Large intestine (tissue), 12 donors: ENCODE measurements at places on chromosomes 11 and 22.
A peak's percentile ranks its signal among the peaks of the same experiment; 100 is the strongest.

DNA sequence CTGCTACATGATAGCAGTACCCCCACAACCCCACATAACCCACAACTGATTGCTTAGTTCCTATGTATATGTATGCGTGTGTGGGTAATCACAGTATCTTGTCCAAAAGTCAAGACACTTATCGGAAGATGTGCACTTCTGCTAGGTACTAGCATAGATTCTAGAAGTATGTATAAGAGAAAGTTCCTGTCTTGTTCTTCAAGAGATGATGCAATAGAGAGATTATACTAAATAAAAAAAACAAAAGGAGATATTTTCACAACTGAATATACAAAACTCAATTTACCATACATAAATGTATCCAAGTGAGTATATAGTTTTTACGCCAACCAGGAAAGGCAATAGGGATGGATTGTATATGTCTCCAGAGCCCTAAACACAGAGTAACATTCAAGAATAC is 112.0 kb downstream of the FCHSD2 start:
- no peak for DNase-seq

- no peak for DNase-seq
These were observed 9.9 kb upstream of the NDUFS8 start for GRCh38 chr11:68020575-68020974.

- no peak for DNase-seq
These were observed 131.9 kb downstream of the ADAMTS15 start for GRCh38 chr11:130580372-130580771.

- DNase-seq, result peak; percentile 89
These were observed 2.4 kb downstream of the LTBP3 start for GRCh38 chr11:65555693-65556231.

- DNase-seq, result peak; percentile 97
These were observed 48.4 kb downstream of the CDKN1C start for GRCh38 chr11:2837096-2837601.
